ENCODE measurements at places on chromosomes 3 and 15.

DNA sequence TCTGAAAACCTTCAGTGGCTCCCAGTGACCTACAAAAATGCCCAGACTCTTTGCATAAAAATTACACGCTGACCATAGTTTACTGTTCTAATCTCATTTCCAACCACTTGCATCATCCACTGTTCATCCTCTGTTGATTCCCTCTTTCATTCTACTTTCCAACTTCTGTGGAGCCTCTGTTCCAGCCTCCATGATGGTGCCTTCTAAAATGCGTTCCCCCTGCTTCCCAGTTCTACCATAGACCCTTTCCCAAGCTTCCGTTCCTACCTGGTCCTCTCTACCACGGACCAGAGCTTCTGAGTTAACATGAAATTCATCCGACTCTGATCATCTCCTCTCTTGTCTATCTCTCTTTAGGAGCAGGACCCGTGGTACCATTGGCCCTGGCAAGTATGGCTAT, 127.0 kb downstream of the THSD4 start:
- no peak for DNase-seq

- no peak for DNase-seq
Observed at GRCh38 chr15:40287968-40288367, 5.1 kb upstream of the ANKRD63 start.

DNA sequence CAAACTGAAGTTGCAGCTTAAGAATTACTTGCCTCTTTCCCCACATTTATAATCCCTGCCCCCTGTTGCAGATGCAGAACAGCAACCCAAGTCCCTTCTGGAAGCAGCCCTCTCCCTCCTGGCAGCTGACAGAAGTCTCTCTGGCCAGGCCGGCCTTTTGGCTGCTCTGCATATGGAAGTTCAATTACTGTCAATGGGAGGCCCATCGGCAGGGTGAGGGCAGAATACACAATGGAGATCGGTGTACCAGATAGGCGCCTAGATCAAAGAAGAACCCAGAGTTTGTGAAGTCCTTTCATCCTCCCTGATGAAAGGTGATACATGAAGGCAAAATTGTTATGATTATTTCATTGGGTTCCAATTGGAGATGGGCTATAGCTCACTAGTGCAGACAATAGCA, 327.9 kb upstream of the CTNNB1 start:
- DNase-seq: no peak

DNA sequence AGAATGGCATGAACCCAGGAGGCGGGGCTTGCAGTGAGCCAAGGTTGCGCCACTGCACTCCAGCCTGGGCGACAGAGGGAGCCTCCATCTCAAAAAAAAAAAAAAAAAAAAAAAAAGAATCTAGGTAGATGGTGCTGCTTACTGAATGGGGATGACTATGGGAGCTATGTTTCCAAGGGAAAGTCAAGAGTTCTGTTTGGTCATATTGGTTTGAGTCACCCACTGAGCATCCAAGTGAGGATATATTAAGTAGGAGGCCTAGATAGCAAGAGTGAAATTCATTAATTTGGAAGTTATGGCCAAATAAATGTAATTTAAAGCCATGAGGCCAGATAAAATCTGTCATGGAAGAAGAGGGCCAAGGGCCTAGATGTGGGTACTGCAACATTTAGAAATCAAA, 9.0 kb upstream of the UACA start:
- DNase-seq: no peak

DNA sequence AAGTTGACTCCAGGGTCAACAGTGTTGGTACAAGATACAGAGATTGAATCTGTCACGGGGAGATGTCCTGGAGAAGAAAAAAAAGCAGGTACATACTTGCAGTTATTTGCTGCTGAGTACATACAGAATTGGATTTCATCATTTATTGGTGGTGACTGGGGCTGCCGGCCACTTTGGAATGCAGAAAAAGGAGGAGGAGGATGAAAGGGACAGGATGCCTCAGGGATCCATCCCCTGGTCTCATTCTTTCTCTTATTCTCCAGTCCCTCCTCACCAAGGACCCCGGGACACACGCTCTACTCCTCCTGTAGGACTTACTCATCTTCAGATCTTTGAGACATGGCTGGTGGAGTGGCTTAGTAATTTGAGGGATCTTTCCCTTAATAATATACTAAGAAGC, 30.0 kb upstream of the MEIS2 start:
- no peak for DNase-seq

DNA sequence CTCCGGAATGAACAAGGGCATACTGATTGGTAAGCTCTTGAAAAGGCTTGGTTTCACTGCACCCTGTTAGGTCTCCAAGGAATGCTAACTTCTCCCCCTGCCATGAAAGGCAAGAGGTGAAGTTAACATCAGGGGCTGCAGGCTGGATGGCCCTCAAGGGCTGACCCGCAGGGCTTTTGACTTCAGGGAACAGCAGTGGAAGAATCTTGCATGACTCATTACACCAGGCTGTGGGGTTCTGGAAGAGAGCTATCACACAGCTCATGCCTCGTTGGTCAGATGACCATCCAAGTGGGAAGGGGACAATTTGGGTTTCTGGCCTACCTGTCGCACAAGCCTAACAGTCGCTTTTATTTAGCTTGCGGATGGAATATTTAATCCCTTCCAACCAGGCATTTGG, 23.6 kb upstream of the ATG7 start:
- DNase-seq: no peak

DNA sequence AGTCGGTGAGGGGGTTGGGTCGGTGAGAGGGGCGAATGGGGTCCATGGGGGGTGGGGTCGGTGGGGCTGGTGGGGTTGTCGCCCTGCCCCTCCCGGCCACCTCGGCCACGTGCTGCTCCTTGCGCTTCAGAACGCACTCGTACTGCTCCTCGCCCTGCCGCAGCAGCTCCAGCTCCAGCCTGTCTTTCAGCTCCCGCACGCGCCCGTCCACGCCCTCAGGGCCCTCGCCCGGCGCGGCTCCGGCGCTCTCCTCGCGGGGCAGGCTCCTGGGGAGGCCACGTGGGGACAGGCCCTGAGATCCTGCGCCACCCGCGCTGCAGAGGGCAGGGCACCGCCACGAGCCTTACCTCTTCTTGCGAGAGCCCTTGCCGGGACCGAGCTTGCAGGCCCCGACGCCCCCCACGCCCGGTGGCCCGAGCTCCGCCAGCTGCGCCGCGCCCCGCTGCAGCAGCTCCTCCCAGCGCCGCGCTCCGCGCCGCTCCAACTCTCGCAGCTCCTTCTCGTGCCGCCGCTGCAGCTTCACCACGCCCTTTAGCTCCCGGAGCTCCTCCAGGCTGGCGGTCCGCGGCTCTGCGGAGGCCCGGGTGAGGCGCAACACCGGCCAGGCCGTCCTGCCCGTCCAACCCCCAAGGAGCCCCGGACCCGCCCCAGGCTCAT, 8.2 kb upstream of the ANKRD63 start:
- DNase-seq: no peak

DNA sequence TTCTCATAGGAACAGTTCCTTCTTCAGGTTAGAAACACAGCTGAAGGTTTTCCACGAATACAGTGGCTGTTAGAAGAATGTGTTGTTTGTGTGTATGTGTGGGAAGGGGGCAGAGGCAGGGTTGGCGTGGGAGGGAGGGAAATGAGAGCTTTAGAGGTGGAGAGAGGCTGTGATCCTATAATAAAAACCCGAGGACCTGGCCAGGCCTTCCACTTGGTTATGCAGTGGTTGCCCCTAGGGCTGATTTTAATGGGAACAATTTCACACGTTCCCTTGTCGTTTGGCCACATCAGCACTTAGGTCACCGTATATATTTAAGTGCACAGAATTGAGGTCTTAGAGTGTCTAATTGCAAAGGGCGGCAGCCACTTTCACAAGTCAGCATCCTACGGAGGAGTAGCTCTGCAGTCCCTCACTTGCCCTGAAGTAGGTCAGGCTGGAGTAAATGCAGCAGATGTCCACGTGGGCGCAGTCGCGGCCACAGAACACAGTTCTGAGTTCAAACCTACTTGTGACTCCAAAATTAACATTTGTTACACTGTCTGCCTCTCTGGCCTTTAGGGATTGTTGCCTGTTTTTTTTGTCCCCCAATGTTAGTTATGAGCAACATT, 85.6 kb downstream of the PDCD6IP start:
- DNase-seq: no peak

DNA sequence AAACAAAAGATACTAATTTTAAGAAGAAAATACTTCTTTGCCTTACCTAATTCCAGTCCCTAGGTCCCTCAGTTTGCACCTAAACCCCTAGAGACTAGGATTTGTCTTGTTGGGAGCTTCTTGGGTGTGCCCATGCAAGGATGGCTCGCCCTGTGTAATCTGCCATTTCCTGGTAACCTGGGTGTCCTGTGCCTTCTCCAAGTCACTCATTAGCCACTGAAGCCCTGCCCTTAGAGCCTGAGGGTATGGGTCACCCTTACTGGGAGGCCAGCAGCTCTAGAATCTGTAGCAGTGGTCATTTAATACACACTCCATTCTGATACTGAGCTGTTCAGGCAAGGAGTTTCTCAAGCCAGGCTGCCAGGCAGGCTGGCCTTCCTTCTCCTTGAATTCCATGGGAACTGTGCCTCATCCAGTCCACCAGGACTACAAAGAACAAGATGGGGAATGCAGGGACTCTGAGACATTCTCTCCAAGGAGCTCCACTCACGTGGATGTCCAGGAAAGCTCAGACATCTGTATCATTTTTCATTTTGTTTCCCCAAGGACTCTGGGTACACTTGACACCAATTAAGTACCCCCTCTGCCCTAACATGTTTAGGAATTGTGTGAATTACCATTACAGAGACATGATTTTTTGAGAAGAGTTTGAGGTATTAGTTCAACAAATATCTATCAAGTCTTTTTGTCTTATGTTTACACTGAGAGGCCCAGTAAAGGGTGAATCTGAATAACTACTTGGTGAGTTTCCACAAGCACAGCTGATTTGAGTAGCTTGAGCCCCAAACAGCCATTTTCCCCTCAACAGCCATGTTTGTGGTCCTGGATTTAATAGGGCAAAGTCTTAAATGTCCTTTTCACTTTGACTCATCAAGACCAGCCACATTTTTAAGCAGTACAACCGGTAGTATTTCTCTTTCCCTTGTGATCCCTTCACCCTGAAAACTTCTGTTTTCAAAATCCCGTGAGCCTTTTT, 52.6 kb downstream of the ARNT2 start:
- DNase-seq: no peak

GRCh38 chr3:52403271-52403841, 41.5 kb downstream of the SEMA3G start:
- no peak for DNase-seq

GRCh38 chr15:90184119-90184785, 16.9 kb upstream of the SEMA4B start:
- DNase-seq: peak; percentile 11

GRCh38 chr15:39417366-39418134, 163.3 kb upstream of the THBS1 start:
- DNase-seq: no peak

GRCh38 chr3:171286580-171287249, 173.5 kb downstream of the TNIK start:
- no peak for DNase-seq

GRCh38 chr3:100403362-100404249, 2.3 kb downstream of the LNP1 start:
- no peak for DNase-seq

DNA sequence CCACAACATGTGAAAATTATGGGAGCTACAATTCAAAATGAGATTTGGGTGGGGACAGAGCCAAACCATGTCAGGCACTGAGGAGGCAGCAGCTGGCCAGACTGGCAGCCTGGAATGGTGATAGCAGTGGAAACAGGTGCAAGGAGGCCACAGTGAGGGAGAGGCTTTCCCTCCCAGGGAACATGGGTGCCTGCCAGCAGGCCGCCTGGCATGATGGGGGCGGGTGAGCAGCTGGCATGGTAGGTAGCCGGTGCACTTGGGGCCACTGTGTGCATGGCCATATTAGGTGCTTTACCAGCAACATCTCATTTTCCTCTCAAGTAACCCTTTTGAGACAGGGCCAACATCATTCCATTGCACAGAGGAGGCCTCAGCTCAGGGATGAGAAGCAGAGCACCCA, 18.3 kb upstream of the MRPS22 start:
- no peak for DNase-seq

GRCh38 chr15:57224664-57225063, 151.6 kb upstream of the CGNL1 start:
- DNase-seq: no peak

All from stimulated activated CD4-positive, alpha-beta T cell treated with anti-CD3 and anti-CD28 coated beads, Interleukin-15, amount 100 ng/mL, for 1 hour (primary cell).